ENCODE measurements at places on chromosomes 16 and 17. TPM values are rescaled to one million over a fixed set of nuclear protein-coding genes. Genes with fewer than 3 reads are reported as not detected.

Gene NUP93
- total RNA-seq, result 23.5 TPM

Gene MYH3
- 0.48 TPM for total RNA-seq

Gene PLXDC1
- 8.6 TPM for total RNA-seq

DNA sequence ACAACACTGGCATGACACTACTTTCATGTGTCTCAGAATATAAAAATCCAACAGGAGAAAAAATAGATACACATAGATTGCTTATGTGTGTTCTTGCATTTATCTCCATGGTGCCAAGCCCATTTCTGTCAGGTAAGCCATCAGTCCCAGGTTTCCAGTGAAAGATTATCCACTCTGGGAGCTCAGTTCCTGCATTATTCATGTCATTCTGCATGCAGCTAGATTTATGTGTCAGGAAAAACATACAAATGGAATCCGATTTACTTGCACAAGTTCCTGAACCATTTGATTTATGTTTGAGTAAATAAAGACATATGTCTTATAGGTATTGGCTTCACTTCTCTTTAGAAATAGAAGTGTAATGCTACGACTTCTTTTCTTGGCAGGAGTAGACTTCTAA, 569.7 kb downstream of the KCNJ2 start:
- H3K4me3 ChIP-seq, result no peak overlapping the region
- H3K27ac ChIP-seq, result no peak overlapping the region
- no peaks in the 10 kb centered on the region for H3K36me3 ChIP-seq
- H3K27me3 ChIP-seq, result peaks cover 4% of the 10 kb centered on the region
- no peaks in the 10 kb centered on the region for H3K4me1 ChIP-seq

DNA sequence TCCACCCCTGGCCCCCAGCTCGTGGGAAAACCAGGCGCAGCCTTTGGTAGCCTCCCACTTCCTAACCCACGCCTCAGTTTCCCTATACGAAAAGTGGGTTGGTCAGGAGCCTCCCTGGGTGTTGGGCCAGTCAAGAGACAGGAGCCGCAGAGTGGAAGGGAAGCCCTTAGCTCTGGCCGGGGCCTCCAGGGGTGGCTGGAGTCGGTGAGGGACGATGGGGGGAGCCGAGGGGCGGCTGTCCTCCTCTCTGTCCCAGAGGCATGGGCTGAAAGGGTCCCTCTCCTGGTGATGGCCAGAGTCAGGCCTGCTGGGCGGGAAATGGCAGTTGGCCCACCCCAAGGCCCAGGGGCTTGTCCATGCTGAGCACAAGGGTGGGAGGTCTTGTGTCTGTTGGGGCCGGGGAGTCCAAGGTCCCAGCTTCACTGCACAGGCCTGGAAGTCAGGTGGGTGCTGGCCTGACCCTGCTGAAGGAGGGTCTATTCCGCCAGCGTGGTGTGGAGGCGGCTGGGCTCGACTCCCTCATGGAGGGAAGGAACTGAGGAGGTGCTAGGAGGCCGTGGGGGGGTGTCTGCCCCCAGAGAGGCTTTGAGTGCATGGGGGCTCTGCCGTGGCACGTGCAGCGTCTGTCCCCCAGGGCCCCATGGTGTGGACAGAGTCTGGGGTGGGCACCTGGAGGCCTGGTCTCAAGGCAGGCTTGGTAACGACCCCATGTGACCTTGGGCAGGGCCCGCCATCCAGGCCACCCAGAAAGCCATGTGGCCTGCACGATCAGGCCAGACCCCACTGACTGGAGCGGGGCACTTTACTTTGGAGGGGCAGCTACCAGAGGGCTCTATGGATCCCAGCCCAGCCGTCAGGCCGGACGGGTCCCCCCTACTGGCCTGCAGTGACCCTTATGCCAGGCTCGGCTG, 1.1 kb downstream of the SLC16A3 start:
- no peak for DNase-seq
- no peaks in the 10 kb centered on the region for H3K27me3 ChIP-seq
- H3K27ac ChIP-seq, result peak overlapping the region; percentile 74
- peaks cover 40% of the 10 kb centered on the region for H3K4me1 ChIP-seq
- no peaks in the 10 kb centered on the region for H3K36me3 ChIP-seq
- H3K4me3 ChIP-seq, result peak overlapping the region; percentile 58

DNA sequence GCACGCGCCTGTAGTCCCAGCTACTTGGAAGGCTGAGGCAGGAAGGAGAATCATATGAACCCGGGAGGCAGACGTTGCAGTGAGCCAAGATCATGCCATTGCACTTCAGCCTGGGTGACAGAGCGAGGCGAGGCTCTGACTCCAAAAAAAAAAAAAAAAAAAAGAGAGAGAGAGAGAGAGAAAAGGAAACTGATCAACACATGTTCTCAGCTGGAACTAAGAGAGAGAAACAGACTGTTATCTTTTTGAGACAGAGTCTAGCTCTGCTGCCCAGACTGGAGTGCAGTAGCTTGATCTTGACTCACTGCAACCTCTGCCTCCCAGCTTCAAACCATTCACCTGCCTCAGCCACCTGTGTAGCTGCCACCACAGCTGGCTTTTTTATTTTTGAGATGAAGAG, 60.4 kb downstream of the STH start:
- no peaks in the 10 kb centered on the region for H3K4me1 ChIP-seq
- no peak overlapping the region for H3K4me3 ChIP-seq
- DNase-seq, result no peak
- H3K27ac ChIP-seq, result no peak overlapping the region
- no peaks in the 10 kb centered on the region for H3K27me3 ChIP-seq
- no peaks in the 10 kb centered on the region for H3K36me3 ChIP-seq

GRCh38 chr16:81469183-81469677, 24.6 kb downstream of the CMIP start:
- H3K27ac ChIP-seq, result no peak overlapping the region
- H3K4me1 ChIP-seq, result peaks cover 11% of the 10 kb centered on the region
- H3K4me3 ChIP-seq, result no peak overlapping the region
- no peak for DNase-seq
- H3K36me3 ChIP-seq, result no peaks in the 10 kb centered on the region

Data from hepatocyte (in vitro differentiated cells).